ENCODE measurements at places on chromosomes 16 and 17.

- no peak for DNase-seq
Observed at GRCh38 chr16:20241321-20241720, 86.0 kb downstream of the GP2 start.

DNA sequence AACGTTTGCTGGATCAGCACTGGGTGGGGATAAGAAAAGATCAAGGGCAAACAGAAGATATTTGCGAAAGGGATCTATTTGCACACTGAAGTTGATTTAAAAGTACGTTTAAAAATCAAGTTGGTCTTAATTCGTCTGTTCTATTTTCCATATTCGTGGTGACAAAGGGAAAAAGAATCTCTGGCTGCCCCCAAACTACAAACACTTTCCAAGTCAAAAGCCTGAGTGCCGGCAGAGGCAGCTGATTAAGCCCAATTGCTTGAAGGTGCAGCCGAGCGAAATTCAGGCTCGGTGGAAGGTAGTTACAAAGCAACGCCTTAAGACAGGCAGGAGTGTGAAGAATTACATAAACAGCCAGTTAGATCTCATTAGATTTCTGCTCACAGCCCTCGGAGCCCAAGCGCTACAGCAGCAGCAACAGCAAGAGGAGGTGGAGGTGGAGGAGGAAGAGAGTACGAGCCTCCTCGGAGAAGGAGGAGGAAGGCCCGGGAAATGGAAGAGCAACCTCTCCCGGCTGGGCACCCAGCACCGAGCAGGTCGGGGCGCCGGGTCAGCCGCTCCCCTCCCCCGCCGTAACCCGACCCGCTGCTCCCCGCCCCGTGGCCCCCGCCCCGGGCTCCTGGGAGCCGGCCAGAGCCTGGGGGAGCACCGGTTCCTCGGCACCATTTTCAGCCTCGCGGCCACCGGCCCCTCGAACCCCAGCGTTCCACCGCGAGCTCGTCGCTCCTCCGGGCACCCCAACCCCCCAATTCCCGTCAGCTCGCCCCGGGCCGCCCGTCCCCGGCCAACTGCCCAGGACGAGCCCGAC, 890 bp downstream of the TOB1 start:
- peak; percentile 40 for DNase-seq

GRCh38 chr16:77111056-77111565, 79.9 kb upstream of the MON1B start:
- DNase-seq: no peak

- no peak for DNase-seq
Observed at GRCh38 chr17:50079334-50080095, 15.6 kb upstream of the PDK2 start.

GRCh38 chr17:75933808-75934207, 7.0 kb downstream of the FBF1 start:
- no peak for DNase-seq

- peak; percentile 84 for DNase-seq
Observed at GRCh38 chr17:81967533-81968395, 6.8 kb upstream of the NOTUM start.

DNA sequence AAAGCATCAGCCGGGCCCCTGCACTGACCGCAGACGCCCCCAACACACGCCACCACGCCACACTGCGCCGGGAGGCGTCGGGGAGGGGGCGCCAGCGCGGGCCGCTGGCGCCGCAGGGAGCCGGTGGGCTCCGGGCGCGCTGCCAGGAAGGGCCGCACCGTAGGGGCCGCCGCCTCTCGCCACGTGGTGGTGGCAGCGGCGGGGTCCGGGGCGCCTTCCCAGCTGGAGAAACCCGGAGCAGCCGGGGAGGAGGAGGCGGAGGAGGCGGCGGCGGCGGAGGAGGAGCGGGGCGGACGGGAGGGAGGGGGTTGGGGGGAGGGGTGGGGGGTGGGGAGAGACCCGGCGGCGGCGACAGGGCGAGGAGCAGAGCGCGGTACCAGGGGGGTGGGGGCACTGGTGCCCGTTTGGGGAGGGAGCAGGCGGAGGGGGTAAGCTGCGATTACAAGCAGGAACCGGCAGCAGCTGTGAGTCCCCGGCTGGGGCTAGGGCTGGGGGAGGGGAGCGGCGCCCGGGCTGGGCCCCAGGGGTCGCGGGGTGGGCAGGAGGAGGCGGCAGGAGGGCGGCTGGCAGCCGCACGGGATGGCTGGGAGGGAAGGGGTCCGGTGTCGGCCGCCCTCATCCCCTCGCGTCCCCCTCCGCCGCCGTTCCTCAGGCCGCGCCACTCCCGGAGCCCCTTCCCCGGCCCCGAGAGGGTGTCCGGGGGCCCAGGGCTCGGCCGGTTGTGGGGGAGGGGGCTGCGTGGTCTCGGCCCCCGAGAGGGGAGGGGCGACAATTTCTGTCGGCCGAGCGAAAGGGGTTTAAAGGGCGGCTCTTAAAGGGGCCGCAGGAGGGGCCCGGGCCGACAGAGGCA, at the start of gene TBKBP1:
TBKBP1 (plus strand) TSS at position 431 of the 850 bp plus-strand sequence. CDS start 1,952 bp downstream, outside the sequence.
- DNase-seq: peak; percentile 60
